Activated gamma-delta T cell (primary cell): ENCODE measurements at places on chromosomes 2 and 18.

- no peak for DNase-seq
Observed at GRCh38 chr18:24466771-24467170, 6.3 kb downstream of the HRH4 start.

DNA sequence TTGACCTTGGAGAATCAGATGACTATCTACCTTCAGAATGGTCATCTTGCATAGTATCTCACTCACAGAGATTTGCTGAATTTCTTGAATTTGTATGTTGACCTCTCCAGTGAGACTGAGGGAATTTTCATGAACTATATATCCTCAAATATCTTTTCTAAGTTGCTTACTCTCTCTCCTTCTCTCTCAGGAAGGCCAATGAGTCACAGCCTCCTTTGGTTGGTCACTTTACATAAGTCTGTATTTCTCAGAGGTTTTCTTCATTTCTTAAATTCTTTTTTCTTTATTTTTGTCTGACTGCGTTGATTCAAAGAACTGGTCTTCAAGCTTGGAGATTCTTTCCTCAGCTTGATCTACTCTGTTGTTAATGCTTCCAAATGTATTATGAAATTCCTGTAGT, 51.7 kb downstream of the VIT start:
- DNase-seq = no peak

DNA sequence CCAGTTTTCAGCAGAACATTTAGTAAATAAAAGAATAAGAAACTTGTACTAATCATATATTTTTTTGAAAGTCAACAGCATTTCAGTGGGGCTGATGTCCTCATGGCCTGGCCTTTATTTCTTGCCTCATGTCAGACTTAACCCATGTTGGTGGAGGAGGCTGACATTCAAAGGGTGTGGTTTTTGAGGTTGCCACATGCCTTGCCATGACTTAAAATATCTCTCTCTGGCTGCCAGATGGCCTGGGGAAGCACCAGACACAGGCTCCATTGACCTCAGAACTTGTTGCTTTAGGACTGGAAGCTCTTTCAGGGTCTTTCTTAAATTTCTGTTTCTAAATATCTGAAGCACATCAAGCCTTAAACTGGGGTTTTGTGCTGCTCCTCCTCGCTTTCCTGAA, 32.5 kb upstream of the CD28 start:
- DNase-seq = no peak

GRCh38 chr2:233142355-233142897, 82.3 kb downstream of the INPP5D start:
- no peak for DNase-seq

GRCh38 chr18:22814329-22814703, 118.8 kb upstream of the RBBP8 start:
- DNase-seq = no peak
